ENCODE measurements at places on chromosomes 6 and 20.

- DNase-seq, result peak; percentile 98
These were observed 588 bp downstream of the SCAF8 start for GRCh38 chr6:154733626-154734382.

GRCh38 chr6:135084001-135084915 is 29.6 kb upstream of the HBS1L start:
- no peak for DNase-seq

DNA sequence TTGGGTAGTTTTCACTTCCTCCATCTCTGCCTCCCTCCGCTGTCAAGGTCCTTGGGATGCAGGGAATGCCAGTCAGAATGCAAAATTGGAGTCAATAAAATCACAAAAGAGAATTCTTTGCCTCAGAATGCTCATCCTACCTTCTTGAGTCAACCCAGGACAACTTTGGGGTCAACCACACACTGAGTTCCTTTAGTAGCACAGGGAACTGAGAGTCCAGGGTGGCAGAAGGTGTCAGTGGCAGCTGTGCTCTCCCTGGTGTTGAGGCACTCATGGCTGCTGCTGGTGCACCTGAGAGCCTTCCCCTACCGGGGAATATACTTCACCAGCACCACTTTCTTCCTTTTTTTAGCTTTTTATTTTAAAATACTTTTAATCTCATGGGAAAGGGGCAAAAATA is 829 bp upstream of the NOTCH4 start:
- DNase-seq, result no peak

DNA sequence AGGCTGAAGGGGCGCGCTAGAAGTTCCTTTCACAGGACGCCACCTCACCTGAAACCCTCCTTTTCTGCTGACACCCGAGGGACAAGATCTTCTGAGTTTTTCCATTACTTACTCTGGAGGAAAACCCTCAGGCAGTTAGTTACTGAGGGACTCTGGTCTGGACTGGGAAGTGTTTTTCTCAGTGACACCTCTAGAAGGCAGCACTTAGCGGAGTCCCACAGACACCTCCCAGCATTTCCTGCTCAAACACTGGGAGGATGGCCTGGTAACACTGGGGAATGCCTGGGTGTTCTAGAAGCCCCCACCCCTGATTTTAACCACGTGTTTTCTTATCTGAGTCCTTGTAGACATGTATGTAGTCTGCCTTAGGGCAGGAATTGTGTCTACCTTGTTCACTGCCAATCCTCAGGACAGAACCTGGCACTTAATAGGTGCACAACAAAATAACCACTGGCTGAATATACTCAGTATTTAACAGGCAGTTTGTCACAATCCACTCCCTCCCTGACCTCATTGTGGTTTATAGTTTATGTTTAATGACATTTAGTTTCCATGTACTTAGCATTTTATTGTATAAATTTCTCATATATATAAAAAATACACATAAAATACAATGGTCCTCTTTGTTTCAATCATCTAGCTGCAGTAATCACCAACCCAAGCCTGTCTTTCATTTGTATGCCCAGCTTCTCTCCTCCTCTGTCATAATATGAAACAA is 4.8 kb downstream of the GSTA3 start:
- peak; percentile 11 for DNase-seq

DNA sequence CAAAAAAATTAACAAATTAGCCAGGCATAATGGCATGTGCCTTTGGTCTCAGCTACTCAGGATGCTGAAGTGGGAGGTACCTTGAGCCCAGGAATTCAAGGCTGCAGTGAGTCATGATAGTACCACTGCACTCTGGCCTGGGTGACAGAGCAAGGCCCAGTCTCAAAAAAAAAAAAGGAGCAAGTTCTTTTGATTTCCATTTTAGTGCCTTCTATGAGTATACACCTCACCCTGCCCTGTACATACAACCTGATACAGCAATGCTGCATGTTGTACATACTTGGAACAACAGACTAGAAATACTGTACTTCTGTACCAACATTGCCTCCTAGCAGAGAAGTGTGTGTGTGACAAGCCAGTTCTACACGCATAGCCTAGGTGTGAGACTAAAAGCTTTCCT is 97.3 kb upstream of the CARMIL1 start:
- no peak for DNase-seq

GRCh38 chr6:308768-309167 is 16.5 kb downstream of the DUSP22 start:
- no peak for DNase-seq

DNA sequence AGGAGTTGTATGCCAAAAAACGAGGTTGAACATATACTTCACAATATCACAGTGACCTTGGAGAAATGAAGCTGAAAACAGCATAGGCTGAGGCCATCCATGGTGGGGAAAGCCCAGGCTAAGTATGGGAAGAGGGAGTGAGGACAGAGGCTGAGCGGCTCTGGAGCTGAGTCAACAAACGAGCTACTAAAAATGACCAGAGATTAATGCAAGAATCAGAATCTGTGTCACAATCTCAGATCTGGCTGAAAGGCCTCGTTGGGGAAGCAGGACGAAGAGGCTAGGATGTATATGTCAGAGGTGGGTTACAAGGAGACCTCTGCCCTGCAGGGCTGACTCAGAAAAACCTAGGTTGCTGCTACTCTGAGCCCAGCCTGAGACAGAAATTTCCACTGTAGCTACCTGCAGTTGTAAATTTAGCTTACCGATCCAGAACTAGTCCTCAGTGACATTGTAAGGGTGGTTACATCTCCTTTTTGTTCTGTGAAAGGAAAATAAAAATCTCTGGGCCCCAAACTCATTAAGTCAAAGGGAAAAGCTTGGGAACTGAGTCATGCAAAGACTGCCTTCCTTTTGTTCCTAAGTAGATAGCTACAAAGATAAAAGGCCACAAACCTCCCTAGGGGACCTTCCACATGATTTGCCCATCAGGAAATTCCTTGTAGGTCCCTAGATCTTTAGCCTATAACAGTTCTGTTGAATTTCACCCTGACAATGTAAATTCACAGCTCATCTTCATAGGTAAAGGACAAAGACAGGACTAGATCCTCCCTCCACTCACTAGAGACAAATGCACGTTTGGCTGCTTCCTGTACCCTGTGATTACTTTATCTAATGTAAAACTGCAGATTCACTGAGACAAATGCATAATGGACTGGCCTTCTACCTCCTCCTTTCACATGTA is 8.5 kb upstream of the TUBB2A start:
- peak; percentile 94 for DNase-seq

GRCh38 chr6:139361211-139361610 is 13.2 kb downstream of the CITED2 start:
- DNase-seq, result no peak

GRCh38 chr20:43331906-43332305 is 125.8 kb upstream of the SRSF6 start:
- no peak for DNase-seq

GRCh38 chr6:33623895-33624381 is 2.8 kb downstream of the ITPR3 start:
- no peak for DNase-seq

- no peak for DNase-seq
These were observed 313.0 kb upstream of the AGPAT4 start for GRCh38 chr6:161586887-161587286.

DNA sequence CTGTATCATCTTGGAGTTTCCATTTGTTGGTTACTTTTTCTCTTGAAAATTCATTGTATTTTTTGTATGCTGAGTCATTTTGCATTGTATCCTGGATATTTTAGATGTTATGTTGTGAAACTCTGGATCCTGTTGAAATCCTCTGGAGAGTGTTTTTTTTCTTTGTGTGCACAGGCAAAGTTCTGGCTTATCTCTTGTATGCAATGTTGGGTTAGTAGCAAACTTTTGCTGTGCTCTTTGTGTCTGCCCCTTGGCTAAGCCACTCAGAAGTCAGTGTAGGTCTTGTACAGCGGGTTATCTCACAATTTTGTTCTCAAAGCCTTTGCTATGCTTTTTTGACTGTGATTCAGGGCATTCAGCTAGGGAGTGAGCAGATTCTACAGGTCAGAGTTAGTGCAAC is 29.1 kb upstream of the LMBRD1 start:
- DNase-seq, result no peak

DNA sequence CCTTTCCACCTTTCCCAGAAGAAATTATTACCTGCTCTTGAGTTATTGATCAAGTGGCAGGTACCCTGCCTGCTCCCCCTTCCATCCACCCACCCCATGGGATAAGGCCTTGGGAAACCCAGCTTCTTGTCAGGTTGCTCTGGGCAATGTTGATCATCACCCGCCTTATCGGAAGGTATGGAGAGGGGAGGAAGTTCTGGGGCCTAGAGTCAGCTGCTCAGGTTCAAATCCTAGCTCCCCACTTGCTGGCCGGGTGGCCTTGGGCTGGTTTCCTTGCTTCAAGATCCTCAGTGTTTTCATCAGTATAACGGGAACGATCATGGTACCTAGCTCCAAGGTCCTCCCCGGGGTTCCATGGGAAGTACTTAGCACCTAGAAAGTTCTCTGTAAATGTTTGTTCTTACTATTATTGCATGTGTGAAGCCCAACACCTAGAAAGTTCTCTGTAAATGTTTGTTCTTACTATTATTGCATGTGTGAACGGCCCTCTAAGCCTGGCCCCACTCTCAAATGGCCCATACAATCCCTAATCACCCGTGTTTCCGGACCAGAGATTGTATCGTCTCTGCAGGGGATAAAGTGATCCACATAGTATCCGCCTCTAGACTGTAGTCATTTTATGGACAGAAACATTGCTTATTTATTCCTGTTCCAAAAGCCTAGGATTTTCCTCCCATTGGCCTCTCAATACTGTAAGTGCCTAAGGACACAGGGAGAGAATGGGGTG is 1.1 kb upstream of the PREX1 start:
- DNase-seq, result no peak

GRCh38 chr6:170068496-170068895 is 222.4 kb downstream of the DLL1 start:
- DNase-seq, result no peak

GRCh38 chr6:131096786-131097185 is 33.7 kb upstream of the EPB41L2 start:
- DNase-seq, result no peak

DNA sequence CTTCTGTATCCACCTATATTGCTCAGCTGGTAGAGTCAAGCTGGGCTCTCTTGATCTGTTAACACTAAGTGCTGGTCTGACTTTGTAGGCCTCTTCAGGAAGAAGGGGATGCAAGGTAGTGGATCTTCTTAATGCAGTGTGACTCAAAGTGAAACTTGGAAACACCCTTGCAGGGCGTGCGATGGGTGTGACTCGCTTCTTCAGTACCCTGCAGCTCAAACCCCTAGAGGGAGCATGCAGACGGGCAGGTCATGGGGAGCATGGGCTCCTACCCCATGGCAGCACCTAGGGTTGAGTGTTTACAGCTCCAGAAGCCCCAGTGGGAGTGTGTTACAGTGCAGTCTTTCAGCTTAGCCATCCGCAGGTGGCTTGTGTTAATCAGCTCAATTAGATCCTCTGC is 757 bp upstream of the SAMD3 start:
- no peak for DNase-seq

DNA sequence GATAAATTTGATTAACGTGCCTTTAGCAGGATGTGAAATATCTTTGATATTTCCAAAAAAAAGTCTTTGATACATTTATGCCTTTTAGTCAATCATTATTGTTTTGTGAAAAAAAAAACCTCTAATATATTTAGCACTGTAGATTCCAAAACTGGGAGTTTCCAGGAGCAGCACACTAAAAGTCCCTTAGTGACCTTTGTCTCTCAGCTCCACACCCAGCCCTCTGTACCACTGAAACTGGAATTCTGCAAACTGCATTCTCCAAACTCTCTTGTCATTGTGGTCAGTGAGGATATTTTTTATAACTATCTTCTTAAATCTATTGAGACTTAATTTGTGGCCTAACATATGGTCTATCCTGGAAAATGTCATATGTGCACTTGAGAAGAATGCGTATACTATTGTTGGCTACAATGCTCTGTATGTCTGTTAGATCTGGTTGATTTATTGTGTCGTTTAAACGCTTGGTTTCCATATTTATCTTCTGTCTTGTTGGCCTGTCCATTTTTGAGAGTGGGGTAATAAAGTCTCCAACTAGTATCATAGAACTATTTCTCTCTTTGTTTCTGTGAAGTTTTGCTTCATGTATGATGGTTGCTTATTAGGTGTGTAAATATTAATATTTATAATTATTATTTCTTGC is 73.2 kb upstream of the CNKSR3 start:
- no peak for DNase-seq

DNA sequence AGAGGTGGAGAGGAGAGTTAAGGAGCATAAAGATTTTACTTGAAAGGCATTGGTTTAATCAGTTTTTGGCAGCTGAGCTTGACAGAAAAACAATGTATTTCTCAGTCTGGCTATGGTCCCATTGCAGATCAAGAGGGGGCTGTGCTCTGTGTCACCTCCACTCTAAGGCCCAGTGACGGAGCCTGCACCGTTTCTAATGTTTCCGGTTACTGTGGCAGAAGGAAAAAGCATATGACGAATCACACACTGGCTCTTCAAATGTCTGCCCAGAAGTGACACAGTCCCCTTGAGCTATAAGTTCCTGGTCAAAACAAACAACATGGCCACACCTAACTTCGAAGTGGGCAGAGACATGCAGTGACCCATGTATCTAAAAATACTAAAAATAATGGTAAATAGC is 372.0 kb downstream of the PLCB1 start:
- no peak for DNase-seq

DNA sequence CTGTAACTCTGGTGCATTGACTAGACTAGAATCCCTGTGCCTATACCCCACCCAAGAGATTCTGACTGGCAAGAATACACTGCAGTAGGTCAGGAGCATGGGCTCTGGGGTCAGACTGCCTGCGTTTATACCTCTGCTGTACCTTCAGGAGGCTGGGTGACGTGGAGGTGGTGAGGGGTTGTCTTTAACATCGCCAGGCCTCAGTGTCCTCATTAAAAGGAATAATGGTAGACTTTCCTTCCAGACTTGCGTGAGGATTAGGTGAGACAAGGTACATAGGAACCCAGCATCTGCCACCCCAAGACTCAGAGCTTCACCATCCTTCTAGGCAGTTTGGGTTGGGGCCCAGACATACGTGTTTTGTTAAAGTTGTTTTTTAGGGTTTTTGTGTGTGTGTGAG is 44.3 kb downstream of the TM9SF4 start:
- no peak for DNase-seq

DNA sequence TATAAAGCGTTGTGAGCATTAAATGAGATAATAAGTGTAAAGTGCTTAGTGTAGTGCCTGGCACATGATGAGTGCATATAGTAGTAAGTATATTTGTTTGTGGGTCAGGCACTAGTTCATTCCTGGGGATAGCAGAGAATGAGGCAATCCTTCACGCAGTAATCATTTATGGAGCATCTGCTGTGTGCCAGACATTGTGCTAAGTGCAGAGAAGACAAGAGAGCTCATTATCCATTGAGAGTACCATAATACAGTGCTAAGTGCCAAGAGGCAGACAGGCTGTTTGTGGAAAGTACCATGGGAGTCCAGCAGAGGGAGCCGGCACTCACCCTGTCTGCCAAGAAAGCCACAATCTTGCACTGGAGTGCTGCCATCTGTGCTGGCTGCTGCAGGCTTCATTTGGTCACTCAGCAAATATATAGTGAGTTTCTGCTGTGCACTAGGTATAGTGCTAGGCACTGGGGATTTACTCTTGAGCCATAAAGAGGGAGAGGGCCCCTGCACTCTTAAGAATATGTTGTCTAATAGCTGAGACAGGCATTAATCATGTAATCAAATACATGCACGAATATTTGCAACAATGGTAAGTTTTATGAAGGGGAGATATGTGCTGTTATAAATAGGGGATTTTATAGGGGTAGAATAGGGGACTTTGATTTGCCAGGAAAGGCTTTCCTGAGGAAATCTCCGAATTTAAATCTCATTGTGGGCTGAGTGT is 12.9 kb upstream of the MROH8 start:
- peak; percentile 50 for DNase-seq

All from inflammatory macrophage treated with lipopolysaccharide for 1 hour (primary cell).